ENCODE measurements at places on chromosomes 16 and 17. TPM values are rescaled to one million over a fixed set of nuclear protein-coding genes. Genes with fewer than 3 reads are reported as not detected.

SPIRE2 gene
- 52.6 TPM for total RNA-seq

SSTR5 gene
- total RNA-seq, result not detected

CCL16 gene
- not detected for total RNA-seq

TEKT1 gene
- 1.3 TPM for total RNA-seq

GPR142 gene
- 0.64 TPM for total RNA-seq

CX3CL1 gene
- total RNA-seq, result 56.7 TPM

CSH2 gene
- not detected for total RNA-seq

DYNLRB2 gene
- 2.2 TPM for total RNA-seq

FNDC8 gene
- not detected for total RNA-seq

SPN gene
- total RNA-seq, result 1.8 TPM

CEP112 gene
- total RNA-seq, result 28.4 TPM

DLX4 gene
- total RNA-seq, result 0.38 TPM

BEAN1 gene
- 7.6 TPM for total RNA-seq

XYLT2 gene
- total RNA-seq, result 17.3 TPM

TPSG1 gene
- not detected for total RNA-seq

ACAP1 gene
- 7.1 TPM for total RNA-seq

ZNF205 gene
- 10.3 TPM for total RNA-seq

CES1 gene
- 4.3 TPM for total RNA-seq

SLC35G6 gene
- 0.34 TPM for total RNA-seq

KRTAP4-3 gene
- total RNA-seq, result not detected

NAGS gene
- total RNA-seq, result 1.9 TPM

CCL15 gene
- not detected for total RNA-seq

CORO1A gene
- 69.2 TPM for total RNA-seq

GUCY2D gene
- total RNA-seq, result 1.2 TPM

NPIPA2 gene
- total RNA-seq, result 27.5 TPM

CDRT15 gene
- total RNA-seq, result not detected

SIRT7 gene
- total RNA-seq, result 28.4 TPM

BCO1 gene
- total RNA-seq, result 0.66 TPM

CCL17 gene
- total RNA-seq, result not detected

ZNF423 gene
- 22.4 TPM for total RNA-seq

CDH8 gene
- 51.2 TPM for total RNA-seq

CLEC19A gene
- total RNA-seq, result 1.1 TPM

GRIN2C gene
- 21.2 TPM for total RNA-seq

CLEC3A gene
- not detected for total RNA-seq

PRSS8 gene
- total RNA-seq, result not detected

CCDC200 gene
- total RNA-seq, result not detected

BCL6B gene
- 4.1 TPM for total RNA-seq

MYH2 gene
- not detected for total RNA-seq

GAS2L2 gene
- total RNA-seq, result 1.1 TPM

CCL14 gene
- not detected for total RNA-seq

LPO gene
- total RNA-seq, result 0.24 TPM

ARHGAP23 gene
- total RNA-seq, result 170 TPM

LRRC37A gene
- total RNA-seq, result 5.8 TPM

TRPV3 gene
- total RNA-seq, result 19.4 TPM

TMIGD1 gene
- total RNA-seq, result not detected

ABCA6 gene
- total RNA-seq, result 27.7 TPM

KRT33B gene
- 0.31 TPM for total RNA-seq

B4GALNT2 gene
- total RNA-seq, result 0.07 TPM

LGALS9B gene
- not detected for total RNA-seq

ANKRD13B gene
- 44.1 TPM for total RNA-seq

Data from dorsolateral prefrontal cortex (tissue), 122 donors.